Fibroblast of villous mesenchyme (primary cell): ENCODE measurements at places on chromosomes 1 and 21. TPM values are rescaled to one million over a fixed set of nuclear protein-coding genes. Genes with fewer than 3 reads are reported as not detected.

DNA sequence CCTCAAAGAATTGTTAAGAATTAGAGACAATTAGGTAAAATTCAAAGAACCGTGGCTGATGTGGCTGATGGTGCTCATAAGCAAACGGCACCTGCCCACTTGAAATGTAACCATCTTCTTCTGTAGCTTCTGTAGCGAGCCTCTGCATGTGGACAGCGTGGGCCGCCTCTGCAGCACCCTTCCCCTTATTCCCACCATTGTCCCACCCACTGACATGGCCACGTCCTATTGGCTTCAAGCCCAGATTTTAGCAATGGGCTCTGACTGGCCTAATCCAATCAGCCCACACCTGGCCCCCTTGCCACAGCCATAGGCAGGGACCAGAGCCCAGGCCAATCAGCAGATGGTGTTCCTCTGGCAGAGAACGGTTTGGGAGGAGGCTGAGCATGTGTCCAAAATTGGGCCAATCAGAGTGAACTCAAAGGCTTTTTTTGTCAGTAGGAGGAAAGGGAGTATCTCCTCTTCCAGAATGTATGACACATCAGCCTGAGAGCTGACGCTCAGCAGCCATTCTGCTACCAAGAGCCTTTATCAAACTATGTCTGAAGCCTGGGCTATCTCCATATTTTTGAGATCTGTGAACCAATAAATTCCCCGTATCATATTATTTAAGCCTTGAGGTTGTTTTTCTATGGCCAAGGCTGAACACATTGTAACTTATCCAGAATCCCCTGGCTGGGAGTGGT is 518.5 kb downstream of the SMYD3 start:
- peak; percentile 27 for DNase-seq

ELOVL1 gene
- 43.2 and 51.0 TPM in 2 replicates for total RNA-seq

DNA sequence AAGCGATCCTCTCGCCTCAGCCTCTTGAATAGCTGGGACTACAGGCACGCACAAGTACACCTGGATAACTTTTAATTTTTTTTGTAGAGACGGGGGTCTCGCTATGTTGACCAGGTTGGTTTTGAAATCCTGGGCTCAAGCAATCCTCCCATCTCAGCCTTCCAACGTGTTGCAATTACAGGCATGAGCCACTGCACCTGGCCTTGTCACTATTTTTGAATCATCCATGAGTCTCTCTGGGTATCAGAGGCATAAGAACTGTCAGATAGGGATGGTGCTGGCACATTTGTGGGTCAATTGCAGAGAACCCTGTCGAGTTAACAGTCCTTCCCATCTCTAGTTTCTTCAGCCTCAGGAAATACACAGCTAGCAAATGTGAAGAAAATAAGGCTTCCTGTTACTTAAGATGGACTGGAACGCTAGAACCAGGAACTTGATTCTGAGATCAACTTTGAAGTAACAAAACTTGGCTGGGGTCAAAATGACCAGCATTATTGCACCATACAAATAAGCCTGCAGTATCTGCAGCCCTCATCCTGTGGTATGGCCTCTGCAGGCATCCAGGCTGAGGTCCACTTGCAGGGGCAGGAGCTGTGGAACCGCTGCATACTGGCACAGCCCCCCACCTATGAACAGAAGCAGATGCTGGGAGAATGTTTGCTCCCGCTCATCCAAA is 124.3 kb upstream of the GADD45A start:
- DNase-seq = peak; percentile 25

- peak; percentile 51 for DNase-seq
Observed at GRCh38 chr1:173082913-173083312, 32.2 kb upstream of the TNFSF18 start.

DNA sequence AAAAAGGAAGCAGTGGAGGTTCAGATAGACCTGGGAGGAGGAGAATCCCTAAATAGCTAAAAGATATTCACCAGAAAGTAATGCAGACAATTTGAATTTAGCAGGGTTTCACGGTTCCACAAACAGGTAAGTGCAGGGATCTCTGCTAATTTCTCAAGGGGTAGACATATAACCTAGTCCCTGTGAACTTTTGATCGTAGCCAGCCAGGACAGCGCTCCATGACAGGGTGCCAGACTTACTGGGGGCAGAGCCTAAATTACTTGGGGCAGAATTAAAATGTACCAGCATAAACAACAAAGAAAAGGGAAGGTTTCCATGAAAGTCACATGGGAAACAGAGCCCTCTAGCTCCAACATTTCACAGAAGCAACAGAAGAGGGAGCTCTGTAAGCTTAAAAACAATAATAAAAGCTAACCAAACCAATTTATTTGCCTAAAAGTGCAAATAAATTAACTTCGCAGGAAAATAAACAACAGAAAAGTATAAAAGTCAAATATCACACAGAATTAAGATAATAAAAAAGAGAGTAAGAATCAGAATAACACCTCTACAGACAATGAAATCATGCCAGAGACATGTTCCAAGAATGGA is 198.3 kb downstream of the DUSP10 start:
- DNase-seq = peak; percentile 60

GRCh38 chr1:220454155-220454777 is 73.7 kb upstream of the MARK1 start:
- no peak for DNase-seq
